ENCODE measurements at places on chromosomes 2 and 18. TPM values are rescaled to one million over a fixed set of nuclear protein-coding genes. Genes with fewer than 3 reads are reported as not detected.
A peak's percentile ranks its signal among the peaks of the same experiment; 100 is the strongest.

Gene CFLAR
- total RNA-seq: 243 TPM

Gene TMEM163
- 1.4 TPM for total RNA-seq

Gene GKN2
- not detected for total RNA-seq

Gene DSC3
- not detected for total RNA-seq

Gene ACTG2
- total RNA-seq: 5,559 TPM

Gene ZNF532
- total RNA-seq: 86.4 TPM

Gene FZD7
- total RNA-seq: 49.9 TPM

Gene ITGA6
- total RNA-seq: 9.9 TPM

Gene PARD3B
- 42.5 TPM for total RNA-seq

- H3K27ac ChIP-seq: peak overlapping the region; percentile 96
- H3K36me3 ChIP-seq: no peaks in the 10 kb centered on the region
- peak; percentile 65 for DNase-seq
- H3K4me1 ChIP-seq: peaks cover 4% of the 10 kb centered on the region
- H3K27me3 ChIP-seq: no peaks in the 10 kb centered on the region
- no peak overlapping the region for H3K4me3 ChIP-seq
Measured at GRCh38 chr2:239313776-239314175, 87.0 kb downstream of the HDAC4 start.

GRCh38 chr2:56713161-56713676 lies 529.4 kb downstream of the CCDC85A start:
- no peaks in the 10 kb centered on the region for H3K36me3 ChIP-seq
- no peak overlapping the region for H3K4me3 ChIP-seq
- H3K27ac ChIP-seq: no peak overlapping the region
- H3K4me1 ChIP-seq: no peaks in the 10 kb centered on the region
- no peaks in the 10 kb centered on the region for H3K27me3 ChIP-seq

DNA sequence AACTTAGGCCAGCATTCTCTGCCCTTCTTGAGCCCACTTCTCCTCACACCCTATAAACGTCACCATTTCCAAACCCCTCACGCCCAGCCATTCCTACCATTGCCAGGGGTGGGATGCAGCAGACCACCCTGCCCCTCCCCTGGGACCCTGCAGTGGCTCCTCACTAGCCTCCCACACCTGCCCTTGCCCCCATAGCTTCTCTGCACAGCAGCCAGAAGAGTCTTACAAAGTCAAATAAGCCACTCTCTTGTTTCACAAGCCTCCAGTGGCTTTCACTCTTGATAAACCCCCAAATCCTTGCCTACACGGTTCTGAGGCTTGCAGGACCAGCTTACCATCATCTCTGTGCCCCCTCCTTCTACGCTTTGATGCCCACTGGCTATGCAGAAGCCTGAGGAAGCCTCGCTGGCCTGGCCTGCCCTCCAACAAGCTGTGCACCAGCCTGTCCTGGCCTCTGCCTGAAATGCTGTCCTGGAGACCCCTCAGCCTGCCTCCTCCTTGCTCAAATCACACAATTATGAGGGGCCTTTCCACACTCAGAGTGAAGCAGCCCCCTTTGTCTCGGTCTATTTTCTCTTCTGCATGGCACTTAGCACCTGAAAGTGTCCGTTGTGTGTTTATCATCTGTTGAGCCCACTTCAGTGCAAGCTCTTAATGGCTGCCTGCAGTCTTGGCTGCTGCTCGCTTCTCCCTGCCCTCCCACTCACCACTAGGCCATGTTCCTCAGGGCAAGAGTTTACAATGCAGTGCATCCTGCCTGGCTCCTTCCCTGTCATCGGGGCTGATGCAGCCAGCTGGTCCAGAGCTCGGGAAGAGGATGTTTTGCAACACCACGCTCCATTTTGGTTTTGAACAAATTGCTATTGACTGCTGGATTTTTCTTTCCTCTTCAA lies 82.6 kb upstream of the RGPD5 start:
- no peak overlapping the region for H3K27ac ChIP-seq
- H3K4me1 ChIP-seq: no peaks in the 10 kb centered on the region
- no peaks in the 10 kb centered on the region for H3K27me3 ChIP-seq
- peak; percentile 59 for DNase-seq
- H3K4me3 ChIP-seq: no peak overlapping the region

DNA sequence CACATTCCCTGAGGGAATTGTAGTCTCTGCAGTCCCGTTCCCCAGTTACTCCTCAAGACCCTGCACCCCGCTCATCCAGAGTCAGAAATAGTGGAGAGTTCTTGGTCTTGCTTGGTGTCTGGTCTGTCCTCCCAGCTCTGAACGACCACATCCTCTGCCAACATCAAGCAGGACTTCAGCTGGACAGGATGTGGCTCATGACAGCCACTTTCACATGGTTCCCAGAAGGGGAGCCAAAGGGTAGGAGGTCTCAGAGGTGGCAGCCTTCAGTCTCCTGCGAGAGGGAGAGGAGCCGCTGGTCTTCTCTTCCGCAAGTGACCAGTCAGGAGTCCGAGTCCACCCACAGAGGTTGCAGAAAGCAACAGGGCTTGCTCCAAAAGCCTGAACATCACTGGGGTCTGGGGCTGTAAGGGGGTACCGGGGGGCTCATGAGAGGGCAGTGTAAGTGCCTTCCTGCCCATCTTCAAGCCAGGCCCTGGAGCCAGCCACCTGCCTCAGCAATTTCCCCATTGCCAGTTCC lies 29.8 kb downstream of the B3GNT7 start:
- H3K4me1 ChIP-seq: no peaks in the 10 kb centered on the region
- H3K4me3 ChIP-seq: no peak overlapping the region
- H3K36me3 ChIP-seq: no peaks in the 10 kb centered on the region
- DNase-seq: no peak

- no peaks in the 10 kb centered on the region for H3K27me3 ChIP-seq
- H3K36me3 ChIP-seq: no peaks in the 10 kb centered on the region
- no peak overlapping the region for H3K27ac ChIP-seq
- no peak for DNase-seq
- no peak overlapping the region for H3K4me3 ChIP-seq
Measured at GRCh38 chr18:11470941-11471340, 138.5 kb upstream of the SLC35G4 start.

GRCh38 chr2:120924924-120925323 lies 189.3 kb downstream of the GLI2 start:
- no peaks in the 10 kb centered on the region for H3K27me3 ChIP-seq
- no peak for DNase-seq
- no peak overlapping the region for H3K27ac ChIP-seq
- H3K36me3 ChIP-seq: no peaks in the 10 kb centered on the region
- H3K4me1 ChIP-seq: peaks cover 7% of the 10 kb centered on the region
- H3K4me3 ChIP-seq: no peak overlapping the region

- H3K4me1 ChIP-seq: no peaks in the 10 kb centered on the region
- H3K27me3 ChIP-seq: no peaks in the 10 kb centered on the region
- H3K27ac ChIP-seq: no peak overlapping the region
- no peak for DNase-seq
- no peak overlapping the region for H3K4me3 ChIP-seq
Measured at GRCh38 chr18:76005632-76006208, 489.3 kb downstream of the ZNF516 start.

DNA sequence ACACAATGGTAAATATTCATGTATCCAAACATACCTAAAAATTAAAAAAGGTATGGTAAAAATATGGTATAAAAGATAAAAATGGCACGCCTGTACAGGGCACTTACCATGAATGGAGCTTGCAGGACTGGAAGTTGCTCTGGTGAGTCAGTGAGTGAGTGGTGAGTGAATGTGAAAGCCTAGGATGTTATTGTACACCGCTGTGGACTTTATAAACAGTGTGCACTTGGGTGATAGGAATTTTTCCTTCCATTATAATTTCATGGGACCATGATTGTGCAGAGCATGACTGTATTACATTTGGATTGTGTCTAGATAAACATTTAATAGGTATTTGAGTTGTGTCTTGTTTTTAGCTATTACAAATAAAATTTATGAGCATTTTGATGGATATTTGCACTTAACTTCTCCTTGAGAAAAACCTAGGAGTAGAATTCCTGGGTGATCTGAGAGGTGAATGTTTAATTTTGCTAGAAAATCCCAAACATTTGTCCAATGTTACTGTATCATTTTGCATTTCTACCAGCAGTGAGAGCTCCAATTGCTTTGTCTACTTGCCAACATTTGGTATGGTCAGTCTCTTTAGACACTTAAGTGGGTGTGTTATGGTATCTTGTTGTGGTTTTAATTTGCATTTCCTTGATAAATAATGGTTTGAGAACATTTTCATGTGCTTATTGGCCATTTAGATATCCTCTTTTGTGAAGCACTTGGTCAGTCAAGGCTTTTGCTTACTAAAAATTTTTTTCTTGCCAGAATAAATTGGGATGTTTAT lies 81.7 kb downstream of the BCL2L11 start:
- H3K27ac ChIP-seq: no peak overlapping the region
- H3K27me3 ChIP-seq: no peaks in the 10 kb centered on the region
- no peak for DNase-seq
- no peak overlapping the region for H3K4me3 ChIP-seq
- H3K36me3 ChIP-seq: no peaks in the 10 kb centered on the region

DNA sequence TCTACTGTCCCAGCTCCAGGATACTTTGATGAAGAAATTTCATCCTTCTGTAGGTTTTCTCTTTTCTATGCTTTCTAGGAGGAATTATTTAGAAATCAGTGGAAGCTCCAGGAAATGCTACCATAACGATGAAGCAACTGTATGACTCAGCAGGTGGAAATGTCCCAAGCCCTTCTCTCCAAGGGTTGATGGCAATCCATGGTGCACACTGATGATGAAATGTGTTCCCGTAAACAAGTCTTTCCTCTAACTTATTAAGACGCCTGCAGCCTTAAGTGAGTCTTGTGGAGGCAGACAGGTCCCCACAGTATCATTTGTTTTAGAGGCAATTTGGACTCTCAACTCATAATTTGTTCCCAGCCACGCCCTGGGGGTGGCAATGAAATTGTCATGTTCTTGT lies 777.6 kb upstream of the SOX11 start:
- no peak overlapping the region for H3K4me3 ChIP-seq
- DNase-seq: no peak
- no peaks in the 10 kb centered on the region for H3K4me1 ChIP-seq
- no peaks in the 10 kb centered on the region for H3K36me3 ChIP-seq
- no peak overlapping the region for H3K27ac ChIP-seq
- H3K27me3 ChIP-seq: no peaks in the 10 kb centered on the region

DNA sequence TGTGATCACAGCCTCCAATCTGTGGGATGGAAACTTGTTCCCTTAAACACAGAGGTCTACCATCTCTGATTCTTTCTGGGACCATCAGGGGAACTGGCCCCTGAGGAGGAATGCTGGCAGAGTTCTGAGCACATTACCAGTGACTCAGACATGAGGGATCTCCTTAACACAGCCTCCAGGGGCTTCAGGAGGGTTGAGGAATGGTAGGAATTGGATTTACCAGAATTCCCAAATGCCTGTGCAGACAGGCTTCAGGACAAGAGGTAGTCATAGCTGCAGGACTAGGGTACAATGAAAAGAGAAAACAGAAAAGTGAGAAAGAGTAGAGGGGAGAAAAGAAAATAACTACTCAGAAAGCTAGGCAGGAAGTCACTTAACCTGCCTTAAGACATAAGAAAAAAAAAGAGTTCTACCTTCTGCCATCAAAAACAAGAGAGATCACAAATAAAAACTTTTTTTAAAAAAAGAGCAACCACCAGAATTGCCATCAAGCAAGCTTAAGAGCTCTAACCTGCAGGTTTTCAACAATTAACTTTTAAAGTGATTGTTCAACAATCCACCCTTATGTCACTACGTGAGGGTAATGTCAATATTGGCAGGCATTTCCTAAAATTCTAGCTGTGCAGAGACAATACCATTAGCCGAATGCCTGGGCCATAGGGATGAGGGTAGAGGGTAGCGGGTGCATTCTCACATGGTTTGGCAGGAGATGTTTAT lies 524.4 kb downstream of the BCL11A start:
- H3K27me3 ChIP-seq: no peaks in the 10 kb centered on the region
- no peak for DNase-seq
- no peak overlapping the region for H3K27ac ChIP-seq
- no peak overlapping the region for H3K4me3 ChIP-seq

DNA sequence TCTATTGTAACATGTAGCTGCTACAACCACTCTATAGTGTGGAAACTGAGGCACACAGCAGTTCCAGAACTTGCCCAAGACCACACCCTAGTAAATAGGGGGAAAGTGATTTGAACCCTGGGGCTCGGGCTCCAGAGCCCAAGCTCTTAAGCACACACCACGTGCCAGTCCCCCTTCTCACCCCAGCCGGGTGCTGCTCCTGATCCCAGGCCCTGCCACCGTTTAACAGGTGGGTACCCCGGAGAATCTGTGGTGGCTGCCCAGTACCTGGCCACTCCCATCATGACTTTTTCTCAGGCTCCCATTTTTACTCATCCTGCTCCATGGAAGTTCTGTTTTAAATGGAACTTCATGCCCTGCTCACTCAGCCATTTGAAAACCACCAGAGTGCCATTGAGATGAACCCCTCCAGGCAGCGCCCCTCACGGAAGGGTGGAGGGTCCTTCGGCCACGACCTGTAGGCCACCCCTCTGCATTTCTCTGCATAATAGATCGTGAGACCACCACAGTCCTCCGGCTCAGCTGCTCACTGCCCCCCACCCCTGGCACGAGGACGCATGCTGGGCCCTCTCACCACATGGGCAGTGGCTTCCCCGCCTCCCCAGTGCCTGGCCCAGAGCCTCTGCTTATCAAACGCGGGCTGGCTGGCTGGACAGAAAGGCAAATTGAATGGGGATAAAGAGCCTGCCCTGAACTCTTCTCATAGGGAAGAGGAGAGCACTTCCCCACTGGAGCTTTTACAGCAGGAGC lies 42.1 kb downstream of the TMEM37 start:
- H3K27ac ChIP-seq: no peak overlapping the region
- H3K36me3 ChIP-seq: no peaks in the 10 kb centered on the region
- peak; percentile 51 for DNase-seq

DNA sequence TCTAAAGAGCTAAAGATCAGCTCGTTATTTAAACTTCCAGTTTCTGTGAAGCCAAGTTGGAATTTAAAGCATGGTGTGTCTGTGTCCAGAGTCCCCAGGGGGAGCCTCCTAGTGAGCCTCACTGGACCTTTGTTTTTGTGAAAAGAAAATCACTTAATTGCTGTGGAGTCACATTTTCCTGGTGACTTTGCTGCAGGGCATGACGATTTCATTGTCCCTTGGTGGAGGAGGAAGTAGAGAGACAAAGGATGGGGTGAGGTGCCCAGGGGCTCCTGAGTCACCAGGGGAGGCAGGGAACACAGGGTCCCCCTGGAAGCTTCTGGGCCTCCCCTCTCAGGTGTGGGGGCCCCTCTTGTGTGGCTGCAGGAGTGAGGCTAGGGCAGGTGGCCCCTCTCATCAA lies 19.7 kb downstream of the ATP6V1C2 start:
- no peak overlapping the region for H3K4me3 ChIP-seq
- H3K36me3 ChIP-seq: no peaks in the 10 kb centered on the region
- H3K4me1 ChIP-seq: no peaks in the 10 kb centered on the region
- no peak for DNase-seq
- H3K27me3 ChIP-seq: no peaks in the 10 kb centered on the region

DNA sequence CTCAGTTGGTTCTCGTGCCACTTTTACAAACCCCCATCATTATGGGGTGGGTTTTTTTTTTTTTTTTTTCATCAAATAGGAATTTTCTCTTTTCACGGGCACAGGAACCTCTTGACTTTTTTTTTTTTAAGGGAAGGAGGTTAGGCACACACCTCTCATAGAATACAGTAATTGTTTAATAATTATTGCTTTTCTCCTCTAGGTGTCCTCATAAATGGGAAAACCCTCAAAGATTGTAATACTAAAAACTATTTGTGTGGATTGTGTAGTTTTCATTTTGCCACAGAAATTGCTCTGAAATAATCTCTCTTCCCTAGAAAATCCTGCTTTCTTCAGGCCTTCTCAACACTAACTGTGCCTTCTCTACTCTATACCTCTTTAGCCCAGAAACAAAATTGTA lies 147.3 kb downstream of the GREB1L start:
- H3K36me3 ChIP-seq: no peaks in the 10 kb centered on the region
- DNase-seq: no peak
- no peaks in the 10 kb centered on the region for H3K4me1 ChIP-seq
- no peaks in the 10 kb centered on the region for H3K27me3 ChIP-seq
- H3K4me3 ChIP-seq: no peak overlapping the region
- no peak overlapping the region for H3K27ac ChIP-seq

Data from sigmoid colon (tissue), 7 donors.